DMS 273 treated with DMSO at 0.1 percent for 48 hours (cell line): ENCODE measurements at places on chromosomes 2 and 18.

DNA sequence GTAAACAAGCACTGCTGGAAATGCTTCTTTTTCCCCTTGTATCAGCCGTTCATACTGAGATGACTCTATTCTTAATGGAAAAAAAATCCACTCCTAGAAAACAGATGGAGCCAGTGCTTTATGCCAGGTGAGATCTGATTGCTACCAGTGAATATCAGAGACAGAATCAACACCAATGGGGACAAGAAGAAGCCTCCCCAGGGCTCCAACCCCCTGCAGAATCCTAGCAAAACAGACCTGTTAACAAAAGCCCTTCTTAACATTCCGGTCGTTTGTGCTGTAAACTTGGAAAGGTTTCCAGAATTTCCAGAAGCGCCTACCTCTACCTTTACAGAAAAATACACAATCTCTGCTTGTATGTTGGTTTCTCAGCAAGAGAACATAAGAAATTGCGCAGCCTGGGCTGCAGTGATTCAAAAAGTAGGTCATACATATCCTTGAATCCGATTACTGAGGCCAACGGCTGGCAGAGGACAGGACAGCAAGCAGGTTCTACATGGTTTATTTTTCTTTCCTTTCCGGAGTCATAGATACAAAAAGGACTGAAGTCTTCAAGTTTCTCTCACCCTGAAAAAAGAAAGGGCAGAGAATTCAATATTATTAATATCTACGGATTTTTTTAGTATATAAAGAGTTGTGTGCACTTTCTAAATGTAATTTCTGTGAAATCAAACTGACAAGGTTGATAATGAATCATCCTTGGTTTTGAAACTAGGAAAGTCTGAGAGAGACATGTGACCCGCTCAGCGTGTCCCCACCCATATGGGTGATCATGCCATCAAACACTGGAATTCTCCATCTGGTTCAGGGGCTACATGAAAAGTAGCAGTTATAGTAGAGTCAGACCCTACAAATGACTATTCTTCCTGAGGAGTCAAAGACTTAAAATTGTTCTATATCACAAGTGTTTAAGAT is 266.7 kb upstream of the MGAT5 start:
- DNase-seq, result no peak

DNA sequence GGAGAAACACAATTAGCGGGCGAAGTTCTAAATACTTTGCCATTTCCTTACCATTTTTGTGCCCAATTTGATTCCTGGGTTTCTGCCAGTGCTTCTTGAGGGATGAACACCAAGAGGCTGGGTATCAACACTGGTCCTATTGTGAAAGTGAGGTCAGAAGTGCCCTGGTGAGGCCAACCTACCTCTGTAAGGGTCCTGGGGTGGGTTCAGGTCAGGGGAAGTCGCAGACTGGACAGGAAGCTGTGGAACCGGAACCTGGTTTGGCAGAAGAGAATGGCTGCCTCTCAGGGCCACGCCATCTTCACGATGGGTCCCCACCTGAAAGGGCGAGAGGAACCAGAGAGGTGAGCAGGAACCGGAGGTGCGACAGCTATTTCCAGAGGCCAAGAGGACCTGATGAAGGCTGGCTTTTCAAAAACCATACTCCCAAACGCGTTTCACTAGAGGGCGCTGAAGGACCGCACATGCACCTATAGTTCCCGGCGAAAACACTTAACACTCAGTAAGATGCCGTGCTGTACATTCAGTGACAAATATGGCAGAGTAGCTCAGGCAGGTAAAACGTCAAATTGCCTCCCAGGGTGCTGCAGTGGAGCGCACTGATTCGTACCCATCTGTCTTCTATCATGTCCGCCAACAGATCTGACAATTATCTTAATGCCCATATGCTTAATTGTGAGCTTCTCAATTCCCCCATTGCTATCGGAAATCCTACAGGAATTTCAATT is 275.3 kb upstream of the CCDC68 start:
- DNase-seq, result peak; percentile 78

DNA sequence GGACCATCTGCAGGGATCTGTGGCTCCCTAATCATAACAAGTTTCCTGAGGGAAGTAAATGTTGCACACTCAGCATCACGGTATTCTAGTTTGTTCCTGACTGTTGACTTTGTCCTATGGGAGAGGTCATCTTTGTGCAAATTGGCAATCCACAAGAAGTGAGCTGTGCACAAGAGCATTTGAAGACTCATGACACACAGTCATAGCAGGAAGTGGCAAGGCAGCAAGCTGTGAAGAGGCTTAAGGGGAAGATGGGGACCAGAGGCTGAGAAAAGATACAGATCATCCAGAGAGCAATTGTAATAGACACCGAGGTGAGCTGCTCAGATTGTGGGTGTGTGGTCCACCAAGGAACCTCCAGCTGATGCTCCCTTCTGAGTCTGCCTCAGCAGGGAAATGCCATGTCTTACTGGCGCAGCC is 2.7 kb downstream of the TNP1 start:
- DNase-seq, result no peak

DNA sequence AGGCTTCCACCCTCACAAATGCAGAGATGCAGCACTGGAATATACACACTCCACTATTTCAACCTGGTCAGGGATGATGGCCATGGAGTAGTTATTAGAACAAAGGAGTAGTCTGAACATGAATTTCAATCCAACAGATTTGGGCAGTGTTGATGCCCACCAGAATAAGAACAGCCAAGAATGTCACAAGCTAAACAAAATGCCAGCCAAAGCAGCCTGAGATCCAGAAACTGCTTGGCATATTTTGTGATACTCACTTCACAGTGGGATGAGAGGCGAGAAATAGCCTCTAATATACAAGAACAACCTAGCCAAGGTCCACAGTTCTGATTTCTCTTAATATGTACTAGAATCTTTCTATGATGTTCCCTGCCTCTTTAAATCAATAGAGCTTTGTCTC is 58.6 kb upstream of the KLF7 start:
- DNase-seq, result no peak

DNA sequence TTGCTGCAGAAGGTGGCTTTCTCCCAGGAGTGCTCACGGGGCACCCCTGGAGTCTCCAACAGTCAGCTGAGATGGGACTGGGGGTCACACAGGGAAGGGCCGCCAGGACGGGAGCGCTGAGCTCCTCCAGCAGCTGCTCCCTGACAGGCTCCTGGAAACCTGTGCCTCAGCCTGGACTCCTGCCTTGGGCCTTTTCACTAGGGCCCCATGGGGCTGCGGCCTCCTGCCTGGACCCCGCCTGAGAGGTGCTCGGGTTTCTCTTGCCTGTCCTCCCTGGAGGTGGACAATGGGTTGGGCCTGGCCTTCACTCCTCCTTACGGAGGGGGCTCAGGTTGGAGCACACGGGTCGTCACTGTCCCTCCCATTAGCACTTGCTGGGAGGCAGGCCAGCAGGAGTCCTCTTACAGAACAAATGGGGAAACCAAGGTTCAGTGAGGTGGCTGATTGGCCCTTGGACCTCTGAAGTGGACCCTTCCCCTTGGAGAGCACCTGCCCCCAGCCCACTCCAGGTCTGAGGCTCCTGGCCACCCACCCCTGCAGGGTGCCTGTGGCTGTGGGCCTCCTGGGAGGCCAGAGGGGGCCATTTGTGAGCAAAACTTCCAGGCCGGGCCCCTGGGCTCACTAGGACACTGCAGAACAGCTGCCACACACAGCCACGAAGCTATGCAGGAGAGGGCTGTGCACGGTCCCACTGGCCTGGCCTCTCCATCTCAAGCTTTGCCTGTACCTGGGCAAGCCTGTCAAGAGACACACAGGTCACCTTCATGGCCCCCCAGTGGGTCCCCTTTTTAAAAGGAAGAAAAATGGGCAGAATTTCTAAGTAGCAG is 57.1 kb upstream of the ODC1 start:
- no peak for DNase-seq

DNA sequence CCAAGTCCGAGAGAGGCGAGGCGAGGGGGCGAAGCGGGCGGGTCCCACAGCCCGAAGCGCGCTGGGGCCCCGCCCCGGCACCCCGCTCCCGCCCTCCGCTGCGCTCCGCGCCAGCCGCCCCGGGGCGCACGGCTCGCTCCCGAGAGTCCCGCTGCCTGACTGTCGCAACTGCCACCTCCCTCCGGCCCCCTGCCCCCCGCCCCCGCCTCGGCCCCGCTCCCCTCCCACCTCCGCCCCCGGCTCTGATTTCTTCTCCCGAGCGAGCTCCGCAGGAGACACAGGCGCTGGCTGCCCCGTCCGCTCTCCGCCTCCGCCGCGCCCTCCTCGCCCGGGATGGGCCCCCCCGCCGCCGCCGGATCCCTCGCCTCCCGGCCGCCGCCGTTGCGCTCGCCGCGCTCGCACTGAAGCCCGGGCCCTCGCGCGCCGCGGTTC is at the start of gene WNT6:
TSS of gene WNT6 (plus strand) at position 250 of the 432 bp plus-strand sequence. CDS start 233 bp downstream, outside the sequence.
- no peak for DNase-seq

DNA sequence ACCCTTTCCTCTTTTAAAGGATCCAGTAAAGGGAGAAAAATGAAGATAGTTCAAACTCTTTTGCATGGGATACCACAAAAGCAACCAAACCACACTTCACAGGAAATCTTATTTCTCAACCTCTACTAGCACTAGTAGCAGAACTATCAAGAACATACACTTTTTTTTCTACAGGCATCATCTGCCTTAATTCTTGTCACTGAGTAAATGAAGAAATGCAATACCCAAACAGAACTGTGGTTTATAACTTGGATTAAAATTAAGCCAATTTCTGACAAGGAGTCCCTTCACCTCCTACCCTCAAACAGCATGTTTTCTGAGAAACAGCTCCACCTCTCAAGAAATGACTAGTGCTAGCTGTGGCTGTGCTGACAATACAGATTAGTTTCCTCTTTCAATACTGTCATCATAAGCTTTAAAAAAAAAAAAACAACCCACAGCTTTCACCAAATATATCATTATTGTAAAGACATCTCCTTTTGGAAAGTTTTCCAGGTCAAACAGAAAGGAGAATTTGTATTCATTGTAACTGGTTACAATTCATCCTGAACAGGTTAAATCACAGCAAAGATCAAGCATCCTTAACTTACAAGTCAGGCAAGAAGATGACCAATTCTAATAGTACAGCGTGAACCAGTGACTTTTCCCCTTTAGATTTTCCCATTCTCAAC is 44.4 kb downstream of the PTPN2 start:
- DNase-seq, result no peak

GRCh38 chr2:65416321-65416720 is 16.1 kb downstream of the SPRED2 start:
- DNase-seq, result no peak

- no peak for DNase-seq
Measured at GRCh38 chr2:33681364-33681757, 82.3 kb upstream of the FAM98A start.

GRCh38 chr18:76915456-76915855 is 93.1 kb downstream of the ZNF236 start:
- no peak for DNase-seq

DNA sequence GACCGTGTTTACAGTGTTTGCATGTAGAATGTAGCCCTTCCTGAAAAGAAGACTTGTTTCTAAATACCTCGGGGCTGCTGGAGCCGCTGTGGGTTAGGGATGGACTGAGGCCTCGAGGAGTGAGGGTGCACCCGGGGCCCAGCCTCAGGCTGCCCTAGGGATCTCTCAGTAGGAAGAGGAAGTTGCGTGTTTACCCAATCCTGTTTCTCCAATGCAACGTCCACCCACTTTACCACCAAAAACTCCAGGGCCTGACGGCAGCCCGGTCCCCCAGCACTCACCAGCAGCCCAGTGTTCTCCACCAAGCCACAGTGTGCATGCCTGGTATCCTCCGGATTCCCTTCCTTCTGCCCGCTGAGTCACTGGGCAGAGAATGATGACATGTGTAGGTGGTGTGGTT is 255.8 kb downstream of the GLI2 start:
- no peak for DNase-seq

- DNase-seq, result no peak
Measured at GRCh38 chr2:234171666-234172065, 121.2 kb downstream of the SPP2 start.
